Omental fat pad (tissue), 4 donors: ENCODE measurements at places on chromosomes 12 and 14.

GRCh38 chr12:42315108-42315507 lies 10.8 kb downstream of the ZCRB1 start:
- DNase-seq = no peak

DNA sequence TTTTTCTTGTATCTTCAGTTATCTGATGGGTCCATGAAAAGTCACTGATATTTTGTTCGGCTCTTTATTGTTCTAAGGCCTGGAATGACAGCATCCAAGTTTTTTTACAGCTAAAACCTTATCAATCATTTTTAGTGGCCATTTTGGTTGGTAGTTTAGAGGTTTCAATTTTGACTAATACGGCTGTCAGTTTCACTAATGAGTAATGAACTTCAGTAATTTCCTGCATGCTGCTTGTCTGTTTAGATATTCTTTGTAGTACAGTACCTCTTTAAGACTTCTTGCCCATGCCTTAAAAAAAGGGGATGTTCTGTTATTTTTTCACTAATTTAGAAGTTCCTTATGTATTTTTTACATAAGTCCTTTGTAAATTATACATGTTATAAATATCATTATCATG lies 176.7 kb downstream of the LRFN5 start:
- DNase-seq = no peak

GRCh38 chr12:100904270-100904669 lies 109.7 kb downstream of the ANO4 start:
- no peak for DNase-seq

DNA sequence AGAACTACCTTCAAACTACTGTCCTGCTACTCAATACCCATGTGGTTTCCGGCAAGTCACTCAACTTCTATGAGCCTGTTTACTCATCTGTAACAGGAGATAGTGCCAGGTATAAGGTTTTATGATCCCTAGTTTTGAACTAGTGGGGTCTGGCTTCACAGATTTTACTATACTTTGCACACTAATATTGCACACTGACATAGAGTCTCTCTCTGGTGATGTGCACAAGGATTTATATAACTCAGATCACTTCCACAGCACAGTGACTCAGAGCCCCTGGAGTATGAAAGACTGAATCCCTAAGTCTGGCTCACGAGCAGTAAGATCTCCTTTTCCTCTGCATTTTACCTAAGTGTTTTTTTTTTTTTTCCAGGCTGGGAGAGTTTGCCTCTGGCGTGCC lies 69.7 kb upstream of the SLC38A2 start:
- no peak for DNase-seq

DNA sequence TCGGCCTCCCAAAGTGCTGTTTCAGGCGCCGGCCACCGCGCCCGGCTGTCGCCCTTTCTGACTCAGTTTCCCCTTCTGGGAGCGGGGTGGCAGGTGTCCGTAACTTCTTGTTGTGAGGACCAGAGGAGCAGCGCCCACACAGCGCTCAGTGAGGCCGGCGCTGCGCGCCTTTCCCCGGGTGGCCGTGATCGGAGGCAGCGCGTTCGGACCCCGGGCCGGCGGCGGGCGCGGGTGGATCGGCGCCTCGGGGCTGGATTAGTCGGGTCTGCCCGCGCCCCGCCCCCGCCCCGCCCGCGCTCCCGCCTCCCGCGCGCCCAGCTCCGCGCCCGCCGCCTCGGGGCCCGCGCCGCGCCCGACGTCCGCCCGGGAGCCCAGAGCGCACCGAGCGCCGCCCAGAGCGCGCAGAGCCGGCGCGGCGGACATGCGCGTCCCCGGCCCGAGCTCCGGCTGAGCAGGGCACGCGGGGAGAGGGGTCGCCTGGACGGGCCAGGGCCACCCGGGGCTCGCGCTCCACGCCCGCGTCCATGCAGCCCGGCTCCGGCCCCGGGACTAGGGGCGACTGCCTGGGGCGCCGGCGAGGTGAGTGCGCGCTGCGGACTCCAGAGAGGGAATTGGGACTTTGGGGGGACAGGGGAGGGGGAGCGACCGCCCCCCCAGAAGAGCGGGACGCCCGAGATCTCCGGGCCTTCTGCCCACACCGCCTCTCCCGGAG lies 50.6 kb downstream of the LRCOL1 start:
- DNase-seq = no peak

DNA sequence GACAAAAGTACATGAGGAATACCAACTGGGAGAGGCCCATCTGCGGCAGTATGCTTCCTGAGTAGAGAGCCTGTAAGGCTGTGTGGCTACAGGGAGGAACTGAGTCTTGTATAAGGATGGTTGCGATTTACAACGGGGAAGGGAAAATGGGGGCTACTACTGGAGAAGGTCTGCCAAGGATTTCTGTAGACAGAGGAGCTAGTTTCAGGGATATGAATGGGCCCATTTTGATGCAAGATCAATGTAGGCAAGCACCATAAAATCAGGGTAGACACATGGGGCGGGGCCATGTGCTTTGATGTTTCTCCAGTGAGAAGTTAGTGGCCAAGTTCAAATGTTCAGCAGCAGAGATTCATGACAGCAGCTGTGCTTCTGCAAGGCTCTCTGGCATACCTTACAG lies 149.4 kb downstream of the GPR65 start:
- DNase-seq = no peak

DNA sequence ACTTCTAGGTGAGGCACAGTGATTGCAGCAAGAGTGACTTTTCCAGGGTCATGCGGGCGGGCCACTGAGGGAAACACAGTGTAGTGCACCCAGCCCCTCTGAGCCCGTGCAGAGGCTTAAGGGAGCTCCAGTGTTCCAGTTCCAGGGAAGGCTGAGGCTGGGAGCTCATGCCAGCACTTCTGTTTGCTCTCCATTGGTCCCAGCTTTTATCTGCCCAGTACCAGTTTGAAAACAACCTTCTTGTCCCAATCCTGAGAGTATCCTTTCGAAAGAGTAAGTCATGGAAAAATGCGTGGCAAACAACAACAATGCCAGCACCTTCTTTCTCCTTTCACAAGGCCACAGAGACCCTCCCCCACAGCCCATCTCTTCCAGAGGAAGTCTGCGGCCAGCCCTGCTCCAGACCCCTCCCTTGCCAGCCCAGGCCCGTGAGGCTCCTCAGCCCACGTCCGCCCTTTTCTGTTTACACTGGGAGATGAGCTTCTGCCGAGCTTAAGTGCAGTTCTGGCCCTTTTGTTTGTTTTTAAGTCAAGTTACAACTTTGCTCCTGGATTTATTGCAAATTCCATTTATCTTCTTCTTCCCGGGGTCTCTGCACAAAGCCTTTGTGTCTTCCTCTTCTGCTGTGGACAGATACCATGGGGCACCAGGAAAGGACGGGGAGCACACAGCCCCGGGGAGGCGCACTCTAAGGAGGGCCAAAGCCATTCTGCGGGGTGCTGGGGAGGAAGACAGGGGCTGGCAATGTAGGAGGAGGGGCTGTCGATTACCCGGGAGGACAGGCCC lies 185.6 kb downstream of the ZFP36L1 start:
- no peak for DNase-seq

DNA sequence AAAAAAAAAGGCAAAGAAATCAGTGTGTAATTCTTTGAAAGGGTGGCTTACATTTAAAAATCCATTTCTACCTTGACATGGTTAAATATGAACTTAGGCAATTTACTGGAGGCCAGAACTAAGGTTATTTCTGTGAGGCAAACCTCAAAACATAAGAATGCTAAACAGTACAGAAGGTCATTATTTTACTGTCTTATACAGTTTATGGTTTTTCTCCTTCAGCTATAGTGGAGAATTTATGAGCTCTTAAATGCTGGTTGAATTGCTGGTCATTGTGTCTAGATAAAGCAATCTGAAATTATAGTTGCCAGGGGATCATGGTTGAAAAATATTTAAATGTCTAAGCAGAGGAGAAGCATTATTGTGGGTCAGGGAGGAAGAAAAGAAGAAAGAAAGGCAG lies 70.5 kb downstream of the TRIM9 start:
- DNase-seq = no peak

GRCh38 chr12:18483698-18484325 lies 222.5 kb downstream of the PIK3C2G start:
- DNase-seq = no peak

- DNase-seq = no peak
Measured at GRCh38 chr12:12273291-12273957, 6.6 kb upstream of the LRP6 start.

DNA sequence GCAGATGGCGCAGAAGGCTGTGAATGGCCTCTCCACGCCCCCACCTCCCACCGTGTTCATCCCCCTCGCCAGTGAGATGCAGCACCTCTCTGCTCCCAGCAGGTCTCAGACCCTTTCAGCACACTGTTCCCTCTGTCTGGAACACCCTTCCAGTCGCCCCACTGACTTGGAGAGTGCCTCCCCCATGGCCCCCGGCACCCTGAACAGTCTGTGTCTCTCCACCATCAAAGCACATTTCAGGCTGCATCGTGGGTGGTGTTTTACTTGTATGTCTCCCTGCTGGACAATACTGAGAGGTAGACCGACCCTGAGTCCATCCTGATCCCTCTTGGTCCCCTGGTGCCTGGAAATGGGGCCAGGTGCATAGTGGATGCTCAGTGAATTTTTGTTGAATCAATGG lies 34.9 kb downstream of the CACNA2D4 start:
- no peak for DNase-seq

DNA sequence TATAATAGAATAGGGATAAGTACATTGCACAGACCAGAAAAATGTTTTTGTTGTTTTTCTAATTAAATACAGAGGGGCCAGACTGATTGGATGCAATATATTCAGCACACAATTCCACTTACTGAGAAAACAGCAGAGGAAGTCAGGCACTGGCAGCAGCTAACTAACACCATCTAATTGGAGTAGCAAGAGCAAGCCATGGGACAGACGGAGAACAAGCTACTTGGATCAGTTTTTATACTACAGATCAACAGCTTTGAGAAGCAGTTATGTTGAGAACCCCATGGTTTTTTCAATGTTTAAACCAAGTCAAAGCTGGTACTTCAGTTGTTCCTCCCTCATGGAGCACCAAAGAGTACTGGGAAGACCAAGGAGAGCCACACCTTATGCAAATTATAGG lies 1249.4 kb downstream of the LRFN5 start:
- DNase-seq = no peak

GRCh38 chr14:100503251-100503650 lies 84.0 kb downstream of the BEGAIN start:
- no peak for DNase-seq

DNA sequence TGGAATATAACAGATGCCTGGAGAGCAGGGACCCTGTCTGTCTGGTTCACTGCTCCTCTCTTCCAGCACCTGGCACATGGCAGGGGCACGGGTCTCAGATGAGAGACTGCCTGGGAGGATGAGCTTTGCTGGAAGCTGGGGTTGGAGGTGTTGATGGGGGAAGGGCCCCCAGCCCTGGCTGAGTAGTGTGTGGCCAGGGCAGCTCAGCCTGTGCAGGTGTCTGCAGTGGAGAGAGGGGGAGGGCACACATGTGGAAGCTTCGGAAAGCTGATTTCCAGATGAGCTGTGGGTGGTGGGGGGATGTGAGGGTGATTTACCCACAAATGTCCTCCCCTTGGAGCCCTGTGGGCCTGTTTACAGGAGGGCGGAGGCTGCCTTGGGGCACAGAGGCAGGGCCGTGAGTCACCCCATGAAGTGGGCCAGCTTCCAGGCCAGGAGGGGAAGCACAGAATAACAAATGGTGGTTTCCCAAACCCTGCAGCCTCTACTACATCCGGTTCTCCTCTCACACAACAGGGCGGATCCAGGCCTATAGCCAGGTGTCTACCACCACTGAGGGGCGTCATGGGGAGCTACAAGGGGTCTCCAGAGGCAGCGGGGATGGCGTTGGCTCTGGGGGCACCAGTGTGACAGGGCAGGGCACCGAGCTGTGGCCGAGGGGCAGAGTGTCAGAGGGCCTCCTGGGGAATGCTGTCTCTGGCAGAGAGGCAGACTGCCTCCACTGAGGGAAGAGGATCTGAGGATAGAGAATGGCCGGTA lies 11.0 kb downstream of the KRT7 start:
- peak; percentile 65 for DNase-seq

DNA sequence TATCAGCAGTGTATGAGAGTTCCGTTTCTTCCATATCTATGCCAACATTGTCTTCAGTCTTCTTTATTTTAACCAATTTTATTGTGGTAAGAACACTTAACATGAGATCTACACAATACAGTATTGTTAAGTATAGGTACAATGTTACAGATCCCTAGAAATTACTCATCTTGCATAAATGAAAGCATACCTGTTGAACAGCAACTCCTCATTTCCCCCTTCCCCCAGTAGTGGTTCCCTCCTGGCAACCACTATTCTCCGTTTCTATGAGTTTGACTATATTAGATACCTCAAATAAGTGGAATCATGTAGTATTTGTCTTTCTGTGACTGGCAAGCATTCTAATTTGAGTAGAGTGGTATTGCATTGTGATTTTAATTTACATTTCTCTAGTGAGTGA lies 150.5 kb downstream of the CRADD start:
- no peak for DNase-seq

DNA sequence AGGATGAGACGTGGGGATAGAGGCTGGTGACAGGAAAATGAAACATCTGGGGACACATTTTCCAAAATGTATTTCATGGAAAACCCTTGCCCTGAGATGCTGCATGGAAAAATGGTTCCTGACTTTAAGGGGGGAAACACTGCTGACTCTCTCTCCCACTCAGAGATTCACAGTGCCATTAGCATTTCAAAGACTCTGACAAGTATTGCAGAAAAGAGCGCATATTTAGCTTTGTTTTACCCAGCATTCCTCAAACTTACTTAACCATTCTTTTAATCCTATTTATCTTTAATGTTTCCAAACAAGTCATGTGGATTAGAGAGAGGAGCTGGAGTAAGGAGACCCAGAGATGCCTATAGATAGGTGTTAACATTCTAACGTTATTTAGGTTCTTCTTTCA lies 141.8 kb upstream of the DYRK2 start:
- DNase-seq = no peak

DNA sequence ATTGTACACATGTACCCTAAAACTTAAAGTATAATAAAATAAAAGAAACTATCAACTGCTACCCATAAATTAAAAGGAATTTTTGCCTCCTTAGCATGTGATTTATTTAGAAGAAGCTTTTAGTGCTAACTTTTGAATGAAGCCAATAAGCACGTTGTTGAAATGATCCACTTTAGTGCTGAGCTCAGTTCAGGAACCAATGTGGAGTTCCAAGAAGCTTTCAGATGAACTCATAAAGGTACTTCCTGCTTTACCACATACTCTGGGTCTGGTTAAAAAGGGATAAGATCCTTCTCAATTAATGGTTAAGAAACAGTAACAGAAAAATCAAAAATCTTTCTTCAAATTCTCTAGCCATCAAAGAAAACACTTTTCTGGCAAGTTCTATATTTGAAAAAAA lies 39.4 kb downstream of the TMTC1 start:
- DNase-seq = no peak

GRCh38 chr12:41619705-41620104 lies 431.6 kb downstream of the PDZRN4 start:
- DNase-seq = no peak
